ENCODE measurements at places on chromosomes 4 and X.
A peak's percentile ranks its signal among the peaks of the same experiment; 100 is the strongest.

DNA sequence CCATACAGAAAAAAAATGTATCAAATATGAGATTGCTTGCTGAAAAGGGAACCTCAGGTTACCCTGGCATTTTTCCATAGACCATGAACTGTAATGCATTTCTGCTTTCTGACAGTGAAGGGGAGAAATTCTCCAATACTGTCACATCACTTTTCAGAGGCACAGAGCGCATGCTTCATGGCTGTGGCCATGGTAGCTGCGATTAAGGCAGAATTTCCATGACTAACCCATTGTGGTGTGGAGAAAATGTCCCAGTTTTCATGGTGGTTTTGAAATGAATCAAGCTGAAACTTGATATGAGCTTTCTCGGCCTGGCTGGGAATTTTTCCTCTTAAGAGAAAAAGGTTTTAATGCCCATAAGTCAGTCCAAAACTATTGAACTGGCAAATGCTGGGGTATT, 39.5 kb upstream of the MAP3K15 start:
- peak; percentile 86 for ATAC-seq

GRCh38 chrX:56762707-56763555, 33.9 kb downstream of the NBDY start:
- no peak for ATAC-seq

GRCh38 chrX:101442085-101442484, 34.1 kb downstream of the HNRNPH2 start:
- ATAC-seq: no peak

- no peak for ATAC-seq
Measured at GRCh38 chrX:110056419-110056818, 53.5 kb downstream of the TMEM164 start.

GRCh38 chrX:149858592-149858991, 22.4 kb upstream of the MAGEA8 start:
- no peak for ATAC-seq

DNA sequence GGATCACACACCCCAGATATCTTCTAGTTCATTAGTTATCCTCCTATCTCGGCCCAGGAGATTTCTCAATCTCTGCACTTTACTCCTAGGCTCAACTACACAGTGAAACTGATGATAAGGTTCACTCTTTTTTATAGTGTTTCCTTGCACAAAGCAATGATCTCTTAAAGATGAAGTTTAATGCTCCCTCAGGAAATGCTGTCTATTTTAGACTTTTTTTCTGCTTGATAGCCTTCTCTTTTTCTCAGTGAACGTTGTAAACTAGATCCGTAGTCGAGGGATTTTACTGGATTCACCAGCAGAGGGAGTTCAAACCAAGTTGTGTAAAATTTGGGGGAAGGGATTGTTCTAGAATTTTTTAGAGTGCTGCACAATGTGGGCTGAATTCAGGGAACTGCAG, 269.6 kb downstream of the GBA3 start:
- no peak for ATAC-seq

DNA sequence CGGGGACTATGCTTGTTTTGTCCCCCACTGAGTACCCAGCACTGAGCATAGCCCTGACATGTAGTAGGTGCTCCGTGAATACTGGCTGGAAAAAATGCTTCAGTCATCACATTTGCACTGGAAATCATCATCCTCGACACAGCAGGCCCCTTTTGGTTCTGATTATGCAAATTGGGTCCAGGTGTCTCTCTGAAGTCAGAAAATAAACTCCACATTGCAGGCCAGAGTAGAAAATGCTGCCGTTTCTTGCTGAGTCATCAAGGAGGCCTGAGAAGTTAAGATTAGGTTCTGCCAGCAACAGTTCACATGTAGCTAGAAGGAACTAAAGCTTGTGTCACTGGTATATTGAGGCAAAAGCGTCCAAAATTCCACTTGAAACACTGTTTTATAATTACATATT, 15.0 kb upstream of the STK32B start:
- peak; percentile 72 for ATAC-seq
